Foreskin melanocyte (primary cell): ENCODE measurements at places on chromosomes 6 and 20.

- peak; percentile 95 for DNase-seq
These were observed 932.7 kb downstream of the TFAP2A start for GRCh38 chr6:9482030-9482738.

GRCh38 chr6:35583893-35584688 lies 71.4 kb upstream of the TULP1 start:
- DNase-seq, result peak; percentile 46

GRCh38 chr20:56710125-56710524 lies 81.0 kb downstream of the TFAP2C start:
- DNase-seq, result no peak

DNA sequence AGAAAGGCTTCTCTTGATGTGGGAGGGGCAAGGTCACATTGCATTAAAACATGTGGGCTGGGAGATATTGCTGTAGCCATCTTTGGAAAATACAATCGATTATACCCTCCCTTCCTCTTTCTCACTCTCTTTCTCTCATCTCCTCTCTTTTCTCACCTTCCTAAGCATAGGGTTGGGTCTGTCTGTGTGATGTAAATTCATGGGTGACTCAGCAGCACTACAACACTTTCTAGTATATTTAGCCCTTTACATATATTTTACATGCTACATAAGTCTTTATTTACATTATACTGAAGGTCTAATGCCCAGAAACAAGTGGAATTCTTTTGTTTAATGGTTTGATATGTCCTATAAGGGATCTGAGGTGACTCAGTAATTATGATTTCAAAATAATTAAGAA lies 634.8 kb upstream of the FLRT3 start:
- DNase-seq, result no peak

GRCh38 chr6:93407186-93407585 lies 12.2 kb downstream of the EPHA7 start:
- DNase-seq, result no peak

DNA sequence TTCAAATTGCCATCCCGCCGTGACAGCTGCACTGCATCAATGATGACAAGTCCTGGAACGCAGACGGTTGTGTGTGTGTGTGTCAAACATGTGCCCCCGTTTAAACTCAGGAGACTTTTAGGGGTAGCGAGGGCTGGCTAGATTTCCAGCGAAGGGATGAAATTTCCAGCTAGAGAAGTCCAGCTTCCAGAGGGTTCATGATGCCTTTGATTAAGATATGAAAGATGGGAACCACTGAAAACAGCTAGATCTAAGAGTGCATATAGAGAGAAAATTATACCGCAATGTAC lies 644 bp downstream of the KIZ start:
- no peak for DNase-seq

- no peak for DNase-seq
These were observed 93.1 kb downstream of the BMP5 start for GRCh38 chr6:55782275-55782674.

DNA sequence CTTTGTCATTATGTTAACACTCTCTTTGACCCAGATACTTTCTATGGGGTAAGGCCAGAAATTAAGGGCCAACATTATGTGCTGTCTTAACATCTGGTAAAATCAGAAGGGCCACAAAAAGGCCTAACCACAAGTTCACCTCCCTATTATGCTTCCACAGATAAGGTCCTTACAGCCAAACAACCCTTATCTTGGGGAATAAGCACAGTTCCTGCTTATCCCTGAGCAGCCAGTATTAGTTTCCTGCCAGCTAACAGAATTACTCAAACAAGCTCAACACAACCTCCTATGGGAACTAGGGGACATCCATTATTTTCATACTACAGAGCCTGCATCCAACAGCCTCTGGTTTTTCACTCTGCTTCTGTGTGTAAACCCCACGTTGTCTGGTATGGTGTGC lies 724.8 kb downstream of the HACE1 start:
- no peak for DNase-seq

DNA sequence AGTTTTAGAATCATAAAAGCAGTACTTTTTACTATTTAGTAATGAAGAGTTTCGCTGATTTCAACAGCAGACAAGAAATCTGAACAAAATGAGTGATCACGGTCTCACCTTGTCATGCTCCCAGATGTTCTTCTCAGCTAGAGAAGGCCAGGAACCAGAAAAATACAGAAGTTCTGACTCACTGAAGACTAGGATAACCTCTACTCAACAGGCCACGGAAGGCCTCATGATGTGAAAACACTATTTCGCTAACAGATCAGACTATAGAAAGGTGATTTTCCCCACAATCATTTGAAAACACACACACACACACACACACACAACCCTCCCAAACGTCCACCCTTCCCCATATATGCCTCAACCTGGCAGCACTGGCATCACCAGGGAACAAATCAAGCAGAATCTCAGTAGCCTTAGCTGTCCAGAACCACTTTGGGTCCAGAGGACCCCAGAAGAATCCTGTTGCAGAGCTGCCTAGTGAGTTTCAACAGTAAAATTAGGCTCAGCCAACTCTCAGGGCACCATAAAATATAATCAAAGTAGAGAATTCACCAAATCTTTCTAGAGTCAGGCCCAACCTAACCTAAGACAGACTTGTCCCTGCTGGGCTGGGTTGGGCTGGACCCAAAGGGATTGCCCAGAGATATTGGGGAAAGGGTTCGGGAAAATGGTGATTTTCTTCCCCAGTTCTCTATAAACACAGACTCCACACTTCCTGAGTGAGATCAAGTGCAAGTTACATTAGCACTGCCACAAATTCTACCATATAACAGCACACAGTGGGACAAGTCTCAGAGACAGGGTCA lies 7.9 kb downstream of the EXOC2 start:
- no peak for DNase-seq

- peak; percentile 68 for DNase-seq
These were observed 15.8 kb upstream of the FAM8A1 start for GRCh38 chr6:17584241-17584803.

GRCh38 chr6:38110481-38110971 lies 291.0 kb downstream of the ZFAND3 start:
- no peak for DNase-seq

DNA sequence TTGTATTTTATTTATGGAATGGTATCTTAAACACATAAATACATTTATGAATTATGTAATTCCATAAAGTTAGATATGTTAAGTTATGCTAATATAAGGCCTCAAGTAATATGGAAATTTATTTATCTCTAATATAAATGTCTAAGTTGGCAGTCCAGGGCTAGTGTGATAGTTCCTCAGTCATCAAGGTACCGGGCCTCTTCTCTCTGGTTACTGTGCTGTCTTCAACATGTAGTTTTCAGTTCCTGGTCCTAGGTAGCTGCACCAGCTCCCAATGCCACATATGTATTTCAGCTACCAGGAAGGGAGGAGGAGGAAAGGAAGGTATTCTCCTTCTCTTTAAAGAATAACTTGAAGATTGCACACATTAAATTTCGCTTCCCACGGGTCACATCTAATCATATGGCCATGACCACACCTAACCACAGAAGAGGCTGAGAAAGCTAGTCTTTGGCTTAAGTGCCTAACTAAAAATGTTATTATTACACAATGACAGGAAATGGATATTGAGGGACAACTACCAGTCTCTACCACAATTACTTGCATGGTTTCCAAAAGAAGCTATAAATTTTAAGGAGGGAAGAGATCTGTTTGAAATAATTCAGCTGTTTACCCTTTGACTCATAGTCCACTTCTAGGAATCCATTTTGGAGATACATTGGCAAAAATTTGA lies 68.6 kb downstream of the BCKDHB start:
- DNase-seq, result no peak

DNA sequence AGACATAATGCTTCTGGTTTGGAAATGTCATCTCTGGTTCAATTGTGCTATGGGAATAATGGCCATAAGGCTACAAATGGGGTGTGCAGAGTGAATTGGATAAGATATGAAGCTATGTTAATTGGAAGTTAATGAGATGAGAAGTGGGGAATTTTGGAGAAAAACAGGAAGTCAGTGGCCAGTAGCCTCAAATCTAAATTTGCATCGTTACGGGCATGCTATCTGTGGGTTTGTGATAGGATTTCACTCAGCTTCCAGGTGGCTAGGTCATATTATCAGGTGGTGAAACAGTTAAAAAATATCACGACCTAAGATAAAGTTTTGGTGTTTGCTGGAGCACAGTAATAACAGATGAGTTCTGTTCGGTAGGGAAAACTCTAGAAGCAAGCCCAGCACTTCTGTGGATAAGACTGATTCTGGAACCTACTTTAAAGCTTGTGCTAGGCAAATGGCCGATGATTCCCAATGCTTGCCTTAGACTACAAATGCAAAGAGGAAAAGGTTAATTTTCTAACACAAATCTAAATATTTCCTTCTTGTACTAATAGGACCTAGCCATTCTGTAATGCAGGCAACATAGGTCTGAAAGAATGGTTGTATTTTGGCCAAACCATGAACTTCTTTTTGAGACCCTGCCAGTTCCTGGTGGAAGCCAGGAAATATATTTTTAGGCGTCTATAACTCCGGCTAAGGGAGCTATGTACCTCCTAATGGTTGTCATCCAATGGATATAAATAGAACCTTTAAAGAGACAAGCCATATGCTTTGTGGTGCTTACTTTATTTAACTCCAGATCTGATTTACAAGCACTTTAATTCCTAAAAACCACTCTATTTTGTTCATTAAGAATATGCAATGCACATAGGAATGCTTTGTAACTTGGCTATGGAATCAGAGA lies 111.0 kb downstream of the PLCB1 start:
- DNase-seq, result no peak

DNA sequence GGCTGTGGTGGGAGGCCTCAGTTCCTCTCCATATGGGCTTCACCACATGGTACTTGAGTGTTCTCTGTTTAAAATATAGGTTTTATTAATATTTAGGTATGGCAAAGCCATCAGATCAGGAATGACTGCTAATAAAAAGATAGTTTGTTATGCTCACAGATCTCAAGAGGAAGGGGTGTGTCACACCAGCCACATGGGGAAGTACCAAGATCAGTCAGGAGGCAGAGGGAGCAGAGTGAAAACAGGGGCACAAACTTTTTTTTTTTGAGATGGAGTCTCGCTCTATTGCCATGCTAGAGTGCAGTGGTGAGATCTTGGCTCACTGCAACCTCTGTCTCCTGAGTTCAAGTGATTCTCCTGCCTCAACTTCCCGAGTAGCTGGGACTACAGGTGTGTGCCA lies 92.1 kb upstream of the GCM1 start:
- DNase-seq, result no peak

DNA sequence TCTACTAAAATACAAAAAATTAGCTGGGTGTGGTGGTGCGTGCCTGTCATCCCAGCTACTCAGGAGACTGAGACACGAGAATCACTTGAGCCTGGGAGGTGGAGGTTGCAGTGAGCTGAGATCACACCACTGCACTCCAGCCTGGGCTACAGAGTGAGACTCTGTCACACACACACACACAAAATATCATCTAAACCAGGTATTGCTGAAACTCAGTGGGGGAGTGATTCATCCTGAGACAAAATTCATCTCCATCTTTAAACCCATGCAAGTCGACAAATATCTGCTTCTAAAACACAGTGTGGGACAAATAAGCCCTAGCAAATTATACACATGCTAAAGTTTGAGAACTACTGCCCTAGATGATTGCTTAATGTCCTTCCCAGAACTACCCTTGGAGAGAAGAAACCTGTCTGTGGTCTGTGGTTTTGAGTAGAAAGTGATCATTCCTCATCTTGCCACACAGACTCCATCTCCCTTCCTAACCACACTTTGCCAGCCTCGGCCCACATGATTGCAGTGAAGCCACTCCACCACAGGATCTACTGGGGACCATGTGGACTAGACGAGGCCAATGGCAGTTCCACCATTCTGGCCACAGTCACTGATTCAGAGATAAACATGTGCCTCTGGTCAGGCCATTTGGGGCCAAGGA lies 130.3 kb downstream of the OPRM1 start:
- DNase-seq, result no peak

DNA sequence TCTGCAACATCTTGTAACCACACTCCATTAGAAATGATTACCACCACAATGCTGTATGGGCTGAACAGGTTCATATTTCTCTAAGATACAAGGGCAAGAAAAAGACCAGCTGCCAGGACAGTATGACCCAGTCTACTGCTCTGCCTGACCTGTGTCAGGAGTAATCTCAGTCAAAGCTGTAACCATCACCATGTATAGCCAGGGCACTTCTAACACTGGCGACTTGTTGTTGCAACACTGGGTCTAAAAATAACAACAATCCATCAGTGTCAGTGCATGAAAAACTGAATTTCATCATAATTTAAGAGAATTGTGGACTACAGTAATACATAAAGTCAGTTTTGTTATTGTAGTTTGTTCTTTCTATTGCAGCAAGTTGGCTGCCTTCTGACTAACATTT lies 738.6 kb upstream of the ADGRB3 start:
- DNase-seq, result no peak

- DNase-seq, result no peak
These were observed 328.2 kb upstream of the JAG1 start for GRCh38 chr20:11001764-11002540.

DNA sequence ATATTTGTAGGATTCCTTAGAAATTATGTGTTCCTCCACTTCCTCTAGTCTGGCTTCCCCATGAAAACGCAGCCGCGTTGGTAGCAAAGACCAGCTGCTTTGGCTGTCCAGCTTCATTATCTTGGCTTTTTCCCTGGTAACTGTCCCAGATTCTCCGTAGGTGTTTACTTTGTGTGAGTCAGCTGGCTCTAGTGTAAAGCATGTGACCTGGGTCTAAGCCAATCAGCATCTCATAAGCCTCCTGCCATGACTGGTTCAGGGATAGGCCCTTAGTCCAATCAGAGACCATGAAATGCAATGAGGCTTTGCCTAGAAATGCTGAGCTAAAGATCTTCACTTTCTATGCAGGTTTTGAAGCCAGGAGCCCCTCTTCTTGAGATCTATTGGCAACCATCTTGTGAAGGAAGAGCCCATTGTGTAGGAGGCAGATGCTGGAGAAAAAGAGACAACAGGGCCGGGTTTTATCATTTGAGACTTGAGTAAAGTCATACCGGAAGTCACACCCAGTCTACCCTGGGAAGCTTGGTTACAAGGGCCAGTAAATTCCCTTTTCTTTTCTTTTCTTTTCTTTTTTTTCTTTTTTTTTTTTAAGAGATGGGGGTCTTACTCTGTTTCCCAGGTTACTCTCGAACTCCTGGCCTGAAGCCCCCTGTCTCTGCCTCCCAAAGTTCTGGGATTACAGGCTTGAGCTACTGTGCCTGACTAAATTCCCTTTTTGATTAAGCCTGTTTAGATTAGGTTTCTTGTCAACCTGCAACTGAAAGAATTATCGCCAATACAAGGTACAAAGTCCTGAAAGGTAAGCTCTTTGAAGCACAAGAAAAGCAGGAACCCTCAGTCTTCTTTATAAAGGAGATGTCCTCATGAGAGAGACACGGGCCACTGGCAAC lies 256.5 kb upstream of the RREB1 start:
- DNase-seq, result no peak

DNA sequence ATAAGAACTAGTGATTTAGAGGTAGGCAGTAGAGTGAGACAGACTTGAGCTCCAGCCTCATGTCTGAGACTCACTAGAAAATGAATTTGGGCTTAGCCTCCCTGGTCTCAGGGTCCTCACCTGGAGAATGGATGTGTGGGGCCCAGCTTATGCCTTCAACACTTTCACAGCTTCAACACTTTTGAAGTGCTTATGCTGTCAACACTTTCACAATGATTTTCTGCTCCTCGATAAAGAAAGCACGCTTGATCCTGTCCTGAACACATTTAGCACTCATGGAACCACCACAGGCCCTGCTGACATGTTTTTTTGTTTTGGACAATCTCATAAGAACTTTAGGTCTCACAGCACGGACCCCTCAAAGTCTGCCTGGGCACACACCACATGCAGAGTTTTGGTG lies 229.3 kb downstream of the PACRG start:
- no peak for DNase-seq

- no peak for DNase-seq
These were observed 20.0 kb downstream of the VEGFA start for GRCh38 chr6:43790031-43790430.

GRCh38 chr6:147135211-147135681 lies 69.0 kb upstream of the STXBP5 start:
- DNase-seq, result no peak
